Fibroblast of villous mesenchyme (primary cell): ENCODE measurements at places on chromosomes 3 and 15. TPM values are rescaled to one million over a fixed set of nuclear protein-coding genes. Genes with fewer than 3 reads are reported as not detected.

SI gene
- total RNA-seq = not detected in 2 replicates

ST3GAL6 gene
- 3.9 and 5.2 TPM in 2 replicates for total RNA-seq

DNA sequence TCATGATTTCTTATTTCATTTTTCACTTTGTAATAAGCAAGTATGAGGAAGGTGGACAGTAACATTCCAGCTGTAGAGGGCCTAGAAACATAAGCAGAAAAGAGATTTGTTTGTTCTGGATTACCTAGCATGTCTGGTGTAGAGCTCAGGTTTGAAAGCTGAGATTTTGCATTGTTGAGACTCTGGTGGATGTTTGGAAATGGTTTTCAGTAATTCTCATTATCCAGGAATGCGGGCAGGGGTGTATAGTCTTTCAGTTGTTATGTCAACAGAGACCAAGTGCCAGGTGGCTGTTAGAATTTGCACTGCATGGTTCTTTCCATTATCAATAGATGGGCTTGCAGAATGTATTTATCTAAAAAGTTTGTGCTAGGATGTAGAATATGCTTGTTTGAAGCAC, 10.9 kb downstream of the GPD1L start:
- no peak for DNase-seq

DNA sequence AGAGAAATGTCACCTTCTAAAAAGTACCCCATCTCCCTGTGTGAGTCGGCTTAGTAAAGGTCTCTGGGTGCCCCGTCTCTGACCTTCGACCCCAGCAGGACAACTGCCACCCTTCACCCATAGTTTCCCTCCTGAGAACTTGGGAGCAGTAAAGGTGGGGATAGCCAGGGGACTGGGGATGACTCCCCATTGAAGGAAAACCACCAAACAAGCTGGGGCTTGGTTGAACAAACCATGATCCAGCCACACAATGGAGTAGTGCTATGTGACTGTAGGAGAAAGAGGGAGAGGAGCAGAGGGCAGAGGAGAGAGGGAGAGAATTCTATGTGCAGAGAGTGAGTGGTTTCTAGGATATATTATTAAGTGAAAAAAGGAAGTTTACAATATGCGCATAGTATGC, 33.7 kb downstream of the IDH3A start:
- DNase-seq = no peak

TRIM42 gene
- total RNA-seq = not detected in 2 replicates

- peak; percentile 31 for DNase-seq
These were observed 146.7 kb downstream of the NAALADL2 start for GRCh38 chr3:175005881-175006280.

- DNase-seq = no peak
These were observed 2.3 kb downstream of the EOGT start for GRCh38 chr3:69011096-69011730.
